ENCODE measurements at places on chromosomes 2 and 18.

- no peak for DNase-seq
Observed at GRCh38 chr2:189022492-189022891, 48.3 kb downstream of the COL3A1 start.

DNA sequence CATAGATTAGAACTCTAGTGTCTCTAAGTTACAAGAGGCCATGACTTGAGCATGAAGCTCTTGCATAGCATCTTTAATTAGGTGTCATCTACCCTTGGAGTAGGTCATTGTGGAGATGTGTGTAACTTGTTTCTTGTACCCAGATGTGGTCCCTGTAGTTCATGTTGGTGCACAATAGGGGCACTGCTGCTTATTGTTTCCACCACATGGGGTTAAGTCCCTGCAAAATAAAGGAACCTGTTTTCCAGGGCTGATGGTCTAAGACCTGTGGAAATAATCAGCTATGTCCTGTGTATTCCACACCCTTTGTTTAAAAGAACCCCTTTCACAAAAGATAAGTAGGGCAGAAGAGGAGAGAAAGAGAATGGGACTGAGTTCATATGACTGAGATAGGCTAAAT lies 28.6 kb downstream of the ASXL3 start:
- no peak for DNase-seq

GRCh38 chr2:8364668-8365067 lies 317.2 kb upstream of the ID2 start:
- DNase-seq = no peak

DNA sequence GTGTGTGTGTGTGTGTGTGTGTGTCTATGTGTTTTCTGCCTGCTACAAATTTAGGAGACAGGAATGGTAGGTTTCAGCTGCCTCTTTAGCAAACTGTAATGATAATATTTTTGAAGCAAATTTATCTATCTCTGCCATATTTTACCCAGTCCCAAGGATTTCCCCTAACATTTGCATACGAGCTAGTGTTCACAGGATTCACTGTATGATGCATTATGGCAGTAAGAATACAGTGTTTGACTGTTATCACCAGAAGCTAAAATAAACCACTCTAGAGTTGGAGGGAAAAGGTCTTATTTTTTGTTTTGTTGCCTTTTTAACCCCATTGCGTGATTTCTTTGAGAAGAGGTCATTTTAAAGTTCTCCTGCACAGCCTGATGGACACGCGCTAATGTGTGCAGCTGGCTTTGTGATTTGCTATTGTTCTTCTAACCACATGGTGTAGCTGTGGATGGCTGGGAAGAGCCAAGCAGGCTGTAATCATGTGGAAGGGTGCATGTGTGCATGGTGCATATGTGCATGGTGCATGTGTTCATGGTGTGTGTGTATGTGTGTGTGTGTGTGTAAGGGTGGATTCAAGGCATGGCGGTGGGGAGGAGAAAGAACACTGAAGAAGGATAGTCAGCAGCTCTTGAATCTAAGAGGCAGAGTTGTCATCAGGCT lies 62.4 kb downstream of the PLB1 start:
- DNase-seq = no peak

- no peak for DNase-seq
Observed at GRCh38 chr2:171524018-171524401, 1.7 kb downstream of the CYBRD1 start.

GRCh38 chr2:145752091-145752806 lies 1232.3 kb upstream of the ZEB2 start:
- DNase-seq = no peak

DNA sequence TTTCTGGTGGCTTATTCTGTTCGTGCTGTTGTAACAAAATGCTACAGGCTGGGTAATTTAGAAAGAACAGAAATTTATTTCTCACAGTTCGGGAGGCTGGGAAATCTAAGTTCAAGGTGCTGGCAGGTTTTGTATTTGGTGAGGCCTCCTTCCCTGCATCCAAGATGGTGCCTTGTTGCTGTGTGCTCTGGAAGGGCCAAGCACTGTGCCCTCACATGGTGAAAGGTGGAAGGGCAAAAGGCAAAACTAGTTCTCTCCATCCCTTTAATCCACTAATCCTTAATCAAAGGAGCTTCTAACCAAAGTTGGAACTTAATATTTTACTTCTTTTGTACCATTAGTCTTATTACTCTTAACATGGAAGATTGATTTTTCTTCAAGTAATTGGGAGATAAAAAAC lies 7.4 kb downstream of the MRPL19 start:
- DNase-seq = no peak

DNA sequence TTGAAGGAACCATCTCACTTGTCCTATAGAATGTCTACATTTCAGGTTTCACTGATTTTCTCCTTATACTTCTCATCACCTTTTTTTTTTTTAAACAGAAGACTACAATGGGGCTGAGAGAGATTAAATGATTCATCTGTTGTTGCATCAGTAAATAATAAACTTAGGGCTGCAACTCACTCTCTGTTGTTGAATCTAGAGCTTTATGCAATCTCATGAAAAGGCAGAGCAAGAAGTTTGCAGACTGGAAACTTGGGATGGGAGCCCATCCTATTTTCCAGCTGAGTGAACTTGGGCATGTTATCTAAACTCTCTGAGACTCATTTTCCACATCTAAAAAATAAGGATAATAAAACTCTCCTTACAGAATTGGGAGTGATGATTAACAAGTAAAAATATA lies 58.4 kb downstream of the PDE1A start:
- DNase-seq = no peak

GRCh38 chr2:1869987-1870386 lies 125.7 kb upstream of the PXDN start:
- no peak for DNase-seq

DNA sequence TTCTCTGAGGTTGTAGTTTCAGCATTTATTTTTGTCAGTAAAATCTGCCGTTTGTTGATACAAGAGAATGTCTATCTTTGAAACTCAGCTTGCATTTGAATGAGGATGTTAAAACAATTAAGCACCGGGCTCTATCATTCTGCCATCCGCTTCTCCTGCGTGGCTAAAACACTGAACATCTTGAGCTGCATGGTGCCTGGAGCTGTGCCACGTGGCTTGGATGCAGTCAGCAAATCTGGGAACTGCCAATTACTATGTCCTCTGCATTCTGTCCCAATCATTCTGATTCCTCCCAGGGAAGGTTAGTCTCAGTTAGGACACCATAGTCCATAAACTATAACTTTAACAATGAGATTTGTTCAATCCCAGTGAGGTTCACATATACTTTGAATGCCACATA lies 598.4 kb downstream of the FBXO15 start:
- no peak for DNase-seq

DNA sequence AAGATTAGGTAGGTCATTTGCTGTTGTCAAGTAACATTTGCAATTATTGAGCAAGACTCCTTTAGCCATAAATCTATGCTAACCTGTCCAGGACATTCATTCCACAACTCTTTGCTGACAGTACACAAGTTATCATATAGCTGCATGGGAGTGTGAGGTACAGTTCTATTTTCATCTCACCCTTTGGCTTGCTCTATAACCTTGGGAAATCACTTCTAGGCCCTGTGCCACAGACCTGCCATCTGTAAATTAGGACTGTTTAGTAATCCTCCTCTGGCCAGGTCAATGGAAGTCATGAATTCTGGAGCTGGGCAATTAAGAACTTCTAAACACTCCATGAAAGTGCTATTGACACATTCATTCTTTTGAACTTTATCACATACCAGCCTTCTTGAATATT lies 34.6 kb upstream of the PAIP2B start:
- DNase-seq = no peak

- no peak for DNase-seq
Observed at GRCh38 chr2:9461079-9461478, 13.3 kb upstream of the IAH1 start.

DNA sequence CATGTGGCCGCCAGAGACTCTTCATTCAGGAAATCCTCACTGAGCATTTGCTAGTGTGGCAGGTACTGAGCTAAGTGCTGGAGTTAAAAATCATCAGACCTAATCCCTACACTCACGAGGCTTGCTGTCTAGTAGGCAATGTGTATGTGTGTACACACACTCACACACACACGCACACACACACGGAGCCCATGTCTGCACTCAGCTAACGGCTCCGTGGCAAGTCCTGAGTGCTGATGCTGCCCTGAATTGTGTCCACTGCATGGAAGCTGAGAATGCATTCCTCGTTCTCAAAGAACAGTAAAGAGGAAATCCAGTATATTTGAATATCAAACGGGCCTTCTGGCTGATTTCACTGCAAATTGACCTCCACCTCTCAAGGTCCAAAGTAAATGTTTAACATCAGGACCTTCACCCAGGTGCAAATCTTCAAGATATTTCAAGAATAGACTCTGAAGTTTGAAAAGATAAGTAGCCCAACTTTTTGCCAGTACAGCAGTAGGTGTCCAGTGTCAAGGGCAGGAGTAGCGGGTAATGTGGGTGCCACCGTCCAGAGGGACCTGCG lies 136.1 kb upstream of the TTC39C start:
- DNase-seq = no peak

DNA sequence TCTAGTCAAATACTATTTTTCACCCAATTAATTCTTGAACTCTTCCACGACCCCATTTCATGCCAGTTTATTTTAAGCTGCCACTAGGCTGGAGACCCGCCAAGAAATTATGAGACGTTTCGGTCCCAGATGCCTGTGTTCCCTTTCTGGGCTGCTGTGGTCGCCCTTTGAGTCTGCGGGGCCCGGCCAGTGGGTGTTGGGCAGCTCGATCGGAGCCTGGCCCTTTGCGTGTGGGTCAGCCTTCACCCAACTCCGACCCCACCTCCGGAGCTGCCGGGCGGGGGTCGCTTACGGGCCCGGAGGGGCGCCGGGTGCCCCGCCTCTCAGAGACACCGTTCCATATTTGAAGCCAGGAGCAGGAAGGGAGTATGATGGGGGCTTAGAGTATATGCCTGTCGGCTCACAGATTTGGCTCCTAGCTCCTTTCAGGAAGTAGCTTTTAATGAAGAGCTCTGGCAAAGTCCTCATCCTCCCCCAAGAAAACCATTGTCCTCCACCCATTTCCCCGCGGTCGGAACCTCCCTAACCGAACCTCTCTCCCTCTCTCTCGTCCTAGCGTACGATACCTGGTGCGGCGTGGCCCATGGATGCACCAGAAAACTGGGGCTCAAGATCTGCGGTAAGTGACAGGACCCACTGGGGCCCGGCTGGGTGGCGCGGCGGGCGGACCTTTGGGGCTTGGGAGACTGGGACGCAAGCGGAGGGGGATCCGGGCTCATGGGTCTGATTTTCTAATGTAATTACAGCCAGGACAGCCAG lies 5.0 kb downstream of the GAD1 start:
- DNase-seq = no peak

DNA sequence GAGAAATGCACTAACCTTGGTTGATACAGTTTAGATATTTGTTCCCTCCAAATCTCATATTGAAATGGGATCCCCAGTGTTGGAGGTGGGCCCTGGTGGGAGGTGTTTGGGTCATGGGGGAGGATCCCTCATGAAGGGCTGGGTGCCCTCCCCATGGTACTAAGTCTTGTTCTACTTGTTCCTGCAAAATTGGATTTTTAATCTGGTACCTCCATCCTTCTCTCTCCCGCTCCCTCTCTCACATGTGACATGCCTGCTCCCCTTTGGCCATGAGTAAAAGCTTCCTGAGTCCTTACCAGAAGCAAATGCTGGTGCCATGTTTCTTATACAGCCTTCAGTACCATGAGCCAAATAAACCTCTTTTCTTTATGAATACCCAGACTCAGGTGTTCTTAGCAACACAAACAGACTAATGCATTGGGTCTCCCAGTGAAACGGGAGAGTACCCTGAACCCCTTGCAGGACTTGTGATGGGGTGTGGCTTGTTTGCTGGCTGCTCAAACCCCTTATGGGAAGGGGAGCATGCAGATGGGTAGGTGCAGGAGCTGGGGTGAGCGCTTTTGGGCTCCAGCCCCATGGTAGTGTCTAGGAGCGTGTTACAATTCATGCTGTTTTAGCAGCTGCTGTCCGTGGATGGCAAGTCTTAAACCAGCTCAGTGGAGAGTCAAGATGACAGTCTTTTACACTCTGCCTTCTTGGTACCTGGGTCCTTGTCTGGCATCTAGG lies 27.2 kb downstream of the FAHD2B start:
- no peak for DNase-seq

GRCh38 chr2:74958274-74959105 lies at the start of gene POLE4:
POLE4 (plus strand) TSS chr2:74958643; CDS start chr2:74958680, 37 bp downstream.
- peak; percentile 94 for DNase-seq

- no peak for DNase-seq
Observed at GRCh38 chr18:52948868-52949444, 609.0 kb downstream of the DCC start.

DNA sequence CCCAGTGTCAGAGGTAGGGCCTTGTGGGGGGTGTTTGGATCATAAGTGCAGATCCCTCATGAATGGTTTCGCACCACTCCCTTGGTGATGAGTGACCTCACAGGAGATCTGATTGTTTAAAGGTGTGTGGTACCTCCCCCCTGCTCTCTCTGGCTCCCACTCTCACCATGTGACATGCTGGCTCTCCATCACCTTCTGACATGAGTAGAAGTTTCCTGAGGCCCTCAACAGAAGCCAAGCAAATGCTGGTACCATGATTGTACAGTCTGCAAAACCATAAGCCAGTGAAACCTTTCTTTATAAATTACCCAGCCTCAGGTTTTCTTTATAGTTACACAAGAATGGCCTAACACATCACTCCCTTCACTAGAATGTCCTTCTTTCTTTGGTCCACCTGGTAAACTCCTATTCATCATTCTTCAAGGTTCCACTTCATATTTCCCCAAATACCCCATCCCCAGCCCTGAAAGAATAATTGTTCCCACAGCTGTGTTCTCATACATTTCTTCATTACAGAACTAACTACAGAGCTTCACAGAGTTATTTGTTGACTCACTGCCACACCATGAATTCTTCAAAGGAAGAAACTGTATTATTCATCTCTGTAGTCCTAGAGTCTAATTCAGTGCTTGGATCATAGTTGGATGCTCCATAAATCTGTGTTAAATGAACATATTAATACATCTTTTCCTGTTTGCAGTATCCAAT lies 81.2 kb upstream of the STK17B start:
- no peak for DNase-seq

DNA sequence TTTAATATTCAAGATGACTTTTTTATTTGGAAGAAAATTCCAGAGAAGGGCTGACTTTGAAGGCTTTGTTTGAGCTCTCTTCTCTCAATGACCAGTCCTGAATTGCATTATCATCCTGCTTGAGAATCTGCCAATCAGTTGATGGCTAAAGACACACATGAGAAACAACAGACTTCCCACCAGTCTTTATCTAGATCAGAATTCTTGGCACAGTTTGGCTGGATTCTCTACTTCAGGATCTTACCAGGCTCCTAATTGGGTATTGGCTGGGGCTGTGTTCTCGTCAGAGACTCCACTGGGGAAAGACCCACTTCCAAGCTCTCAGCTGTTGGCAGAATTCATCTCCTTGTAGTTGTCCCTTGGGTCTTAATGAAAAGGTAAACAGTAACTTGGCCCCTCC lies 86.0 kb downstream of the WDSUB1 start:
- no peak for DNase-seq

DNA sequence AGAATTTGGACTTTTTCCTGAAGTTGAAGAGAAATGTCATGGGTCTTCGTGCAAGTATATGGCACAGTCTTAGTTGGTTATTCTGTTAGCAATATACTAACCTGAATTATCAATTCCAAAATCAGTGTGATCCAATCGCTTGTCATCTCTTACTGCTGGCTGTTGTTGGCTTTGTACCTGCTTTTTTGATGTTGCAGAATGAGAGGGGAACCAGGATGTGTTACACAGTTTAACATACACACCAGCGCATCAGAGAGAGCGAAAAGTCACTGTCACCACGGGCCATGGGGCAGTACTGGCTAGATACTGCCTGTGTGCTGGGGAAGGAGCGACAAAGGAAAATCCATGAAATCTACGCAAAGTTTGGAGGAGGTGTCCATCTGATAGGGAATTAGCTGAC lies 59.3 kb upstream of the SPP2 start:
- peak; percentile 10 for DNase-seq

Data from CD4-positive, alpha-beta T cell treated with Interleukin-2 at 100 ng/mL for 4 hours (primary cell).